ENCODE measurements at places on chromosomes 7 and 10. TPM values are rescaled to one million over a fixed set of nuclear protein-coding genes. Genes with fewer than 3 reads are reported as not detected.

DNA sequence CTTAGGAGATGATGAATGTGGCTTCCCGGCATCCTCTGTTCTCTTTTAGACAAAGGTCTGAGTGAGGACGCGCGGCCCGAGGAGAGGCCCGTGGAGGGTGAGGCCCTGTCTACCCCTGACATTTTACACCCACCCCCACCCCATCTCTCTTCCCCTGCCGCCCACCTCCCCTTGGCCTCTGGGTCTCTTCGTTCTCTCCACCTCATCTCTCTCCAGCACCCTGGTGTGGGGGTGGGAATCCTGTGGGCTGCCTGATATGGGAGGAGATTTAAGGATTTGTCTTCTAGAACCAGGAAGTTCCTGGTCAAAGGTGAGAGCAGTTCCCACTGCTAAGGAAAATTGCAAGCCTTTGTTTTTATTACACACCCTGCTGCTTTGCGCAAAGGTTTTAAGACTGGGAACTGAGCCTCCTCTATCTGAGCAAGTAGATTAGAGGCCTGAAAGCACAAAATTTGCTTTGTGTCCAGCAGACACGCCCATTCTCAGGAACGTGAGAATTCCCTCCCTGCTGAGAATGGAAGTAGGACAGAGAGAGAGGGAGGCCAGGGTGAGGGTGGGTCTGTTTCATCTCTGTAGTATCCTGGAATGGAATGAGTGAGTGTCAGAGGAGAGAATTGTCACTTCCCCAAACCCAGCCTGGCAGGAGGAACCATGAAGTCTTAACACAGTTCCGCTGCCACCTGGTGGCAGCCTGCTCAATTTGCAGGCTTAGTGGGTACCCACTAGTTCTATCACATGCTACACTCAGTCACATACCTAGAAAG lies 91.2 kb downstream of the GTF2IRD1 start:
- no peak for DNase-seq

GRCh38 chr7:99798972-99799371 lies 15.0 kb upstream of the CYP3A4 start:
- no peak for DNase-seq

GRCh38 chr10:122459561-122460273 lies 1.6 kb upstream of the HTRA1 start:
- DNase-seq, result no peak

GRCh38 chr7:114109304-114109703 lies 190.5 kb upstream of the PPP1R3A start:
- DNase-seq, result no peak

The COL26A1 gene
- 3.0 TPM for total RNA-seq

The ASB10 gene
- not detected for total RNA-seq

The RAPGEF5 gene
- 30.5 TPM for total RNA-seq
